ENCODE measurements at places on chromosomes 1 and 21.

DNA sequence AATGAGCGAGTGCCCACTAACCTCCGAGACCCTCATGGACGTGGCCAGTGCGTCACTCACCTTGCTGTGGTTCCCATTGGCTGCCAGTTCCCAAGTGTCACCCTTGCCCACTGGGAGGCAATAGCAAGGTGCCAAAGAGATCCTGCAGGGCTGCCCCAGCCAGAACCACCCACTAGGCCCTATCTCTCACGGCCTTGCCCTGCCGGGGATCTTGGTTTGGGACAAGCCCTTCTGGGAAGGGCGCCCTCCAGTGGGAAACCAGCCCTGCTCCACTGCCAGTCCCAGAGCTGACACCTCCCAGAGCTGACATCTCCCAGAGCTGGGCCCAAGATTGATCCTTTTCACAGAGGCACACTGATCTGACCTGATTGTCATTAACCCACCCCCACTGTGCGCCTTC is 2.1 kb upstream of the SELENON start:
- DNase-seq = peak; percentile 12

GRCh38 chr1:8439015-8439702 is 121.2 kb downstream of the SLC45A1 start:
- DNase-seq = no peak

- DNase-seq = no peak
Measured at GRCh38 chr1:216330262-216330661, 93.0 kb downstream of the USH2A start.

GRCh38 chr1:25619101-25619890 is 2.7 kb downstream of the MAN1C1 start:
- no peak for DNase-seq

DNA sequence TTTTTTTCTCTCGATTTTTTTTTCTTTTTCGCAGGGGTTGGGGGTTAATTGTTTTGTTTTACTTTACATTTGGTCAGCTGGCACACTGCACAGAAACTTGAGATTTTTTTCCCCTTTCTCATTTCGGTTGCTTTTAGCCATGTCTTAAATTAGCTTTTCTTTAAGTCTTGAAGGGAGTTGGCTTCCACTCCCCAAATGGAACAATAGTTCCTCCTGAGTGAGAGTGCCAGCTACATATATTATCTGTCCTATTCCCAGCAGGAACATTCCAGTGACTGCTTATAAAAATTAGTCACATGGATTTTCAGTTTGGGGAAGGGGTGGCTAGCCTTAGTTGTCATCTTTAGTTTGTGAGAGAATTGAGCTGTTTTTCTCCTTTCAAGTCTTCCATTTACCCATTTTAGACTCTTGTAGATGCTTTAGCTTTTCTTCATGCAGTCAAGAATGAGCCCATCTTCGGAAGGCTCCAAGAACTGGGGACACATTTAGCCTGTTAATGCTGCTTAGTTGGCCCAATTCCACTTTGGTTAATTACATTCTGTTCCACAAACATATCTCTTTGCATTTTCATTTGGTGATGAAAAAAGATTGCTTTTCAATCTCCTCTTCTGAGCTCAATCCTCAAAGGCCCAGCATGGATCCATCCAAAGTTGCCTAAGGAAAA is 510.1 kb upstream of the CXADR start:
- DNase-seq = no peak

DNA sequence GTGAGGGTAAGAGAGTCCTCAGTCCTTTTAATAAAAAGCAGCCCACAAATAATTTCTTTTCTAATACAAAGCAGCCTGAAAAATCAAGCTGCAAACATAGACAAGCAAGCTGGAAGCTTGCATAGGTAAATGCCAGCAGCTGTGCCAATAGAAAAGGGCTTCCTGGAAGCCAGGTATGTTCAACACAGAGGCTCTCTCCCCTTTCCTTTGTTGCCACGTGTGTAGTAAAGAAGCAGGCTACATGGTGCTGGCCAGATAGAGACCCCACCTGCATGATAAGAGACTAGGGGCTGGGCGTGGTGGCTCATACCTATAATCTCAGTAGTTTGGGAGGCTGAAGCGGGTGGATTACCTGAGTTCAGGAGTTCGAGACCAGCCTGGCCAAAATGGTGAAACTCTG is 50.1 kb upstream of the ERRFI1 start:
- no peak for DNase-seq

- DNase-seq = no peak
Measured at GRCh38 chr1:81802457-81802706, 1.6 kb downstream of the ADGRL2 start.

DNA sequence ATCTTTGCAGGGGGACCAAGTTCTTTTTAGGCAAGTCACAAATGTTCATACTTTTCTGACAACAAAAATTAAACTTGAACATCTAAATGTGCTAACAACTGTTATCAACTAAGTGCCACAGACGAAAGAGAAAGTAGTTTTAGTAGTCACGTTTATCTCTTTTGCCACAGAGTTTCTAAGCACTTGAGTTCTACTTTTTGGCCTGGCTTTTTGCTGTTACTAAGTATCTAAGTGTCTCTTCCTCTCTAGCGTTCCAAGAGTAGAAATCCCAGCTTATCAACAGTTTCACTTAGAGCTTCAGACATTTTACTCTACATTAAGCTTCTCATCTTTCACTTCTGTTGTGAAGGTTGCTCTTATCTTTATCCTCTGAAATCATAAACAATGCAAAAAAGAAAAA is 34.2 kb downstream of the GATAD2B start:
- peak; percentile 63 for DNase-seq

DNA sequence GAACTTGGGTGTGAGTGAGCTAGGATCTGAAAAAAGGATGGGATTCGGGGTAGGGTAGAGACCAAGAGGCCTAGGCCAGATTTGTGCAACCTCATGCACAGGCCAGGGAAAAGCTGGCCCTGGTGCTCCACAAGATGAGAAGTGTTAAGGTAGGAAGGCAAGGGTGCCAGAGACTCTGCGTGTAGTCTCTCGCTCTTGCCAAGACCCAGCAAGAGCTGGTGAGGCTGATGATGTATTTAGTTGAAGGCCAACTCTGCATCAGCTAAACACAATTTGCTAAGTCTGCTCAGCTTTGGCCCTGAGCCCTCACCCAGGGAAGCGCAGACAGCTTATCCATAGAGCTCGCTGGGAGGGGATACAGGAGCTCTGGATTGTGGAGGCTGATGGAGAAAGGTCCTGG is 26.6 kb upstream of the SOX13 start:
- no peak for DNase-seq

- no peak for DNase-seq
Measured at GRCh38 chr1:228452194-228453021, 34.8 kb upstream of the RNF187 start.

DNA sequence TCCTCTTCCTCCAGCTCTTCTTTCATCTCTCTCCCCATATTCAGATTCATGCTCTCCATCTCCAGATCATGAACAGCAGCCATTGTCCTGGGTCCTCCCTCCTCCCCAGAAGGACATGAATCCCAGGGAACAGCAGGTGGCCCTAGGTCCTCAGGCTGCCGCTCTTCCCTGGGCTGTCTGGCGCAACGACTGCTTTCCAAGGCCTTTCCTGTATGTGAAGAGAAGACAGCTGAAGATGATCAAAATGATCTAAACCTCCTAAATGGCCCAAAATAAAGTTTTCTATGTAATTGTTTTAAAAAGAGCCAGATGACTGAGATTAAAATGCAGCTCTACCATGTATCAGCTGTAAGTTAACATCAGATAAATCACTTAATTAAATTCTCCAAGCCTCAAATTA is 22.5 kb downstream of the RHBDL2 start:
- no peak for DNase-seq

DNA sequence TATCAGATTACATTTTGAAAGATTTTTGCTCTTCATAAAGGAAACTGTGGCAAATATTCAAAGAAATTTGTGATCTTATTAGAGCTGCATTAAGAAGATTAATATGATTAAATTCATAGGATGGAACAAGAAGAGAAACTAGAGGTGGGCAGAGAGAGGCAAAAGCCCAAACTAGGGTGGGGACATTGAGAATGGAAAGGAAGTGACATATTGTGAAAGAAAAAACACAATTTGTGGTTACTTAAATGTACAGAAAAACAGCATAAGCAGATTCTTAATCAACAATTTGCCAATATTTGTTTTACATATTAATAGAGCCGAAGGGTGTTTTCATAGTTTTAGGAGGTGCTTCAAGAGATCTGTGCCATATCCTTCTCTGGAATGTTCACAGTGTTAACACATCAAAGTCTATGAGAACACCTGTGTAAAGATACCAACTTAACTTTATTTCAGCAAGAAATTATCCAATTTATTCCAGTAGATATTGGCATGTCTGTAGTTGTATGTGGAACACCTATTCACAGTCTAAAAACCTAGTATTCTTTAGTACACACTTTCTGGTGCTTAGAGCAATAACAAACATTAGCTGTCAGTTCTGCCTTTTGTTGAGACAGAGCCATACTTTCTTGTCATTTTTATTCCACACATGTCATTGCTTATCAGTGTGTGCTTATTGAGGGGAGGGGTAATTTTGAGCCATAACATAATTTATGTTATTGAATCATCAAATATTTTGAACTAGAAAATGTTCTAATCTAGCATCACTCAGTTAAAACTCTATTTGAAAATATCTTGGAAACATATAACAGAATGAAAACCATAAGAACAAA is 401.5 kb downstream of the PTPRC start:
- DNase-seq = no peak

- DNase-seq = no peak
Measured at GRCh38 chr1:230735447-230735846, 11.7 kb upstream of the CAPN9 start.

DNA sequence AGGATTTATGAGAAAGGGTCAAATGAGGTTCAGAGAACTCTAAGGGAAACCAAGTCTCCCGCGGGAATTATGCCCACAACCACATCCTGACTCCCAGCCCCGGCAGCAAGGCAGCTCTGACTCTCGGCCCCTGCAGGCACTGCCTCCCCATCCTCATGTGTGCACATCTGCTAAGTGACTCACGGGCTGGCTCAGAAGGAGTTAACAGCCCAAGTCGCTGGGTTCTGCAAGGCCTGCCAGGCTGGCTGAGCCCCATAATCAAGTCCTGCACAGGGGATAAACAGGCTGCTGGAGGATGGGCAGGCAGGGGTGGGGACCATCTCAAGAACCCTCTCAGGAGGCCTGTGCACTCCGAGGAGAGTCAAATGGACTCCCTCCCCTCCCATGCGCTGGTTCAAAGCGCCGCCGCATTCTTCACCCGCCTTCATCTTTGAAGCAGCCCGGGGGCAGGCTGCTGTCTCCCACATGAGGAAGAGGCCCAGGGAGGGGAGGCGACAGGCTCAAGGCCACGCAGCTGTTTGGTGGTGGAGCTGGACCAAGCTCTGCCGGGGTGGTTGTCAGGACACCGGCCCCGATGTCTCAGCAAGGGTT is 344.3 kb downstream of the MATN1 start:
- no peak for DNase-seq

GRCh38 chr1:92310185-92310597 is 11.3 kb downstream of the RPAP2 start:
- peak; percentile 25 for DNase-seq

- no peak for DNase-seq
Measured at GRCh38 chr1:167447521-167448136, 70.7 kb downstream of the CD247 start.

DNA sequence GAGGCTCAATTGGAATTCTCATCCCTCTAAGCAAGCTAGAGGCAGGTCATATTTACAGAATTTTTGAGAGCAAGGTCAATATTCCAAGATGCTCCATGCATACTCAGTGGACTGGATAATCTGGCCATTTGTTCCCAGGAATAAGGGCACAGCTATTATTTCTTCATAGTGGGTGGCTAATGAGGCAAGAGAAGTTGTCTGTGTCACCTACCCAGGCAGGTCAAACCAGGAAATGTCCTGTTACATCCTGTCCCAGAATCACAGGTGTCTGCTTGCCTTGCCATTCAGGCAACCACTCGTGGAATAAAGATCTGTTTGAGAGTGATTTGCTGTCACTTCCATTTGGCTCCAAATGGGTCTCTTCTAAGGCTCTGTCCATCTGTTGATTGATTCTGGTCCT is 85.2 kb upstream of the ZP4 start:
- DNase-seq = no peak

DNA sequence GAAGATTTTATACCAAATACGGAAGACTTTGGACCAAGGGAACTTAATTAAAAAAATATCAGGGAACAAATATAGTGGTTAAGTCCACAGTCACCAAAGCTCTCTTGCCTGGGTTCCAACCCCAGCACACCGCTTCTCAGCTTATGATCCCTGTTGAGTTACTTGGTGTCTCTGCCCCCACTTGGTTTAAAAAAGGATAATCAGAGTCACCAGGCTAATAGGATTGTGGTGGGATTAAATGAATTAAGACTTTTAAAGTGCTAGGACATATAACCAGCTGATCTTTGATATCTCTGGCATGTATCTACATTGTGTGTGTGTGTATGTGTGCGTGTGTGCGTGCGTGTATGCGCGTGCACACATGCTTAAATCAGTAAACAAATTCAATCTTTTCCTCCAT is 474.7 kb upstream of the DAB1 start:
- DNase-seq = no peak

DNA sequence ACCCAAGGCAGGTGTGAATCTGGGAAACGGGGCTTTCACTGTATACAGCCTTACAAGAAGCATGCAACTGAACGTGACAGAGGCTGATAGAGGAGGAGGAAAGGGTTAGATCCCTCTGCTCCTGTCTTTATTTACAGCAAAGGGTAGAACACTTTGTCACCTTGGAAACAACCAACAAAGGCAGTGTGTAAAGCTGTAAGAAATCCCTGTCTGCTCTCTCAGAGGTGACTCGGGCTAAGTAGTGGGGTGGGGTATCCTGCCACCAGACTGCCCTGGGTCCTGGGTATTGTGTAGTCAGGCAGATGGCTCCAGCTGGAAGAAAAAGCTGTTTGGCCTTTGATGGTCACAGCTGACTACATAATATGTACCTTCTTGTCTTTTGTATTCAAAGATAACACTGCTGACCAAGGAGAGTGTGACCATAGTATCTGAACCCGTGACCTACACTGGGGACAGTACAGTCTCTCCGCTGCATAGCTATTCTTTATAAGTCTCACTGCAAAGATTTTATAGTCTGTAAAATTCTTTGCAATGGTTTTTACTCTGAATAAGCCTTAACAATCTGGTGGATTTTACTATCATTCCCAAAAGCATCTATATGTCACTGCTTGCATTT is 22.1 kb upstream of the POU2F1 start:
- no peak for DNase-seq
